Activated T-helper 1 cell treated with anti-CD3 and anti-CD28 coated beads, Interleukin-2, amount 50 U/mL, for 16 hours (primary cell): ENCODE measurements at places on chromosomes 7 and 10.

DNA sequence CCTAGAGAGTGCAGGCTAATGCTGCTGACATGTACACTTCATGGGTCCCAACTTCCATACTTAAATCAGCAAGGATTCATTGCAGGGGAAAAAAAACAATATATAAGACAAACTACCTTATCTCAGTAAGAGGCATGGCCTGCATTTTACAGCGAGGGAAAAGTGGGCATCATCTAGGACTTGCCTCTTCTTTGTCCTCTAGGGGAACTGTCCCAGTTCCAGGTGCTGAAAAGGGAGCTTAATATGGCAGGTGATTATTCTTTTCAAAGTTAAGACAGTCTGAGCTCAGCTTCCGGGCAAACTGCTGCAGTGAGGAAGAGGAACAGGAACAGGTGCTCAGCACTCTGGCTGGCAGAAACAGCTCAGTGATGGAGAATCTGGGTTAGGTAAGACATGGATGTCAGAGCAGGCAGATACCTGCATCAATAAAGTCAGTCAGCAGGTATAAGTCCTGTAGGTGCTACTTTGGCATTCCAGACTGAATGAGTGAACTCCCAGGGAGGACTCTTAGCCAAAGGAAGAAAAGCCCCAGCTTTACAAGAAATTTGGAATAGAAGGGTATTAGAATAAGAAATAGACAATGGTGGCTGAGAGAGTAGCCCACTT is 147.2 kb downstream of the TMEM178B start:
- DNase-seq, result no peak

DNA sequence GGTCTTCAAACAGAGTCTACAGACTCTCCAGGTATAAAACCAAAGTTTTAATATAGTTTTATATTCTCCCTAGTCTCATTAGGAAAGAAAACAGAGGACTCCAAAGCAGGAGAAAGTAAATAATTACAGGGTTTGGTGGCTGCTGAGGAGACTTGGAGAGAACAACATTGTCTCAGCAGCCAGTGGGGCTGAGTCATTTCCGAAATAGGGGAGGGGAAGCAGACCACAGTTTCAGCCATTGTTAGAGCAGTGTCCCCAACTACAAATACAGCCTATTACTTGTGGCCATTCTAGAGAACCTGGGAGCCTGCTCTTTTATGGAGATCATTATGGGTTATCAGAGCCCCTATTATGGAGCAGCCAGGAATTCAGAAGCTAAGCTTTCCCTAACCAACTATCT is 44.2 kb upstream of the A1CF start:
- no peak for DNase-seq

DNA sequence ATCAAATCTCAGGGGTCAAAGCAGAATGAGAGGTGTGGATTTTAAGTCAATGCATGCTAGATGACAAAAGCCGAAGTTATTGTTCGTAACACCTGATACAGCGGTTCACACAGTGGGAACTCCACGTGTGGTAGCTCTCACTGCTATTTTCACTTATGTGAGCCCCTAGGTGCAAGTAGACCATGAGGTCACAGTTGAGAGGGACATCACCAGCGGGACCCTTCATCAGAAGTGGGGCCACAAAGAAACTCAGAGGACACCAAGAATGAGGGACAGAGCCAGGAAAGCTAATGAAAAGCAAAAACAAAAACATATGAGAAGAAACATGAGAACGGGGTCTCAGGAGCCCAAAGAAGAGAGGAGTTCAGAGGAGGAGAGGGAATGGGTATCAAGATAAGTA is 63.5 kb downstream of the ADAM12 start:
- no peak for DNase-seq

DNA sequence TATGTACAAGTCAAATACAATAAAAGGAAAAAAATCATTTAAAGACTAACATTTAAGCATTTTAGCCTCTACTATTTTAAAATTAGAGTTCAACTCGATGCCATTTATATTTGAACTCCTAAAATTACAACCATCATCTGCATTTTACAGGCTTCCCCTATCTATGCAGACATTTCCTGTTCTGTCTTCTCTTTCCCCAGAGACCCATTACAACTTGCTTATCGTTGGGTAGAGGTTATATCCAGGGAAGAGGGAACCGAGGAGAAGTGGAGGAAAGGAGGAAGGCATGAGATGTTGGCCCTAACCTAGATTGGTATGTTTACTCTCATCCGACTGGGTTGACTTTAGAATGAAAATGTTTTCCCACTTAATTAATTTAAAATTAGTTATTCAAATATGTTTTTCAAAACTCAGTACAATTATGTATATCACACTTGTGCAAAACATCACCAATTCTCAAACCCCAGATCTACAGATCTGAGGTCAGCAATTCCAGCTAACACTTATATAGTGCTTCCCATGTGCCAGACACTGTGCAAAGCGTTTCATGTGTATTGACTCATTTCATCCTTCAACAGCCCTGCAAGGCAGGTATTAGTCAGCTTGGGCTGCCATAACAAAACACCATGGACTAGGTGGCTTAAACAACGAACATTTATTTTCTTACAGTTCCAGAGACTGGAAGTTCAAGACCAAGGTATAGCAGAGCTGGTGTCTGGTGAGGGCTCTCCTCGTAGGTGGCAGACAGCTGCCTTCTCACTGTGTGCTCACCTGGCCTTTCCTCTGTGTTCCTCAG is 27.3 kb upstream of the HERPUD2 start:
- DNase-seq, result no peak

DNA sequence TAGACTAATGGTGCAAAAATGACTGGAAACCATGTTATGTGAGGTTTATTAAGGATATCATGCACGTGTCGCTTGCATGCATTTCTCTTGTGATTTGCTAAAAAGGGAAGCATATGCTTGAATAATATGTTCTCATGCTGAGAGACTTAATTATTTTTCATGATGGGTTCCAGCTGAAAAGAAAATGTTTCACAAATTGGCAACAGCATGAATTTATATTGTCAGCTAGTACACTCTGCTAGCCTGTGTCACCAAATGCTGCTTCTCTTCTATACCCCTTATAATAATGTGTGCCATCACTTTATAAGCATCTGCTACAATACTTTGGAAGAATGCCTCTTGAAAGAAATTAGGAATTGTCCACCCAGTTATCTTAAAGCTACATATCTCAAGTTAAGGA is 63.0 kb downstream of the GNAI1 start:
- DNase-seq, result no peak

- DNase-seq, result no peak
These were observed 23.9 kb downstream of the LIPM start for GRCh38 chr10:88826388-88826787.

GRCh38 chr7:130886438-130887135 is 152.6 kb upstream of the KLF14 start:
- no peak for DNase-seq

- no peak for DNase-seq
These were observed 226.0 kb downstream of the SORCS1 start for GRCh38 chr10:106938513-106938912.
